Effector memory CD4-positive, alpha-beta T cell (primary cell): ENCODE measurements at places on chromosomes 5 and 9.

DNA sequence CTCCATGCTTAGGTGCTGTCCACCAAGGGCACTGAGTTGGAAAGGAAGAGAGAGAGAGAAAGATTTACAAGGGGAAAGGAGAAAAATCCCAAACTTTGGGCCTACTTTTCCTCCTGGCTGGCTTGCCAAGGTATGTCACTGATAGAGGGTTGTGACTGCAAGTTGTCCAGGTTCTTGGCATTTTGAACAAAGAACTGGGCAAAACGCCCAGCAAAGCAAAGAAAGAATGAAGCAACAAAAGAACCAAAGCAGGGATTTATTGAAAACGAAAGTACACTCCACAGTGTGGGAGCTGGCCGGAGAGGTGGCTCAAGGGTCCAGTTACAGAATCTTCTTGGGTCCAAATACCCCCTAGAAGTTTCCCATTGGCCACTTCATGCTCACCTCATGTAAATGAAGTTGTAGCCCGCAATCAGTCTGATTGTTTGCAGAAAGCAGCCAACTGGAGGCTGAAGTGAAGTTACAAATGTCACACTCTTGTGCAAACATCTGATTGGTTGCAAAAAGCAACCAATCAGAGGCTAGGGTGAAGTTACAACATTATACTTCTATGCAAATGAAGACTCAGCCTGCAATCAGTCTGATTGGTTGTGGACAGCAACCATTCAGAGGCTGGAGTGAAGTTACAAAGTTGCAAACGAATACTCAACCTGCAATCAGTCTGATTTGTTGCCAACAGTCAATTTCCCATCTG lies 263.5 kb downstream of the YTHDC2 start:
- H3K27ac ChIP-seq: no peak overlapping the region
- no peak for DNase-seq
- H3K4me1 ChIP-seq: no peaks in the 10 kb centered on the region
- no peak overlapping the region for H3K4me3 ChIP-seq
- no peaks in the 10 kb centered on the region for H3K27me3 ChIP-seq

DNA sequence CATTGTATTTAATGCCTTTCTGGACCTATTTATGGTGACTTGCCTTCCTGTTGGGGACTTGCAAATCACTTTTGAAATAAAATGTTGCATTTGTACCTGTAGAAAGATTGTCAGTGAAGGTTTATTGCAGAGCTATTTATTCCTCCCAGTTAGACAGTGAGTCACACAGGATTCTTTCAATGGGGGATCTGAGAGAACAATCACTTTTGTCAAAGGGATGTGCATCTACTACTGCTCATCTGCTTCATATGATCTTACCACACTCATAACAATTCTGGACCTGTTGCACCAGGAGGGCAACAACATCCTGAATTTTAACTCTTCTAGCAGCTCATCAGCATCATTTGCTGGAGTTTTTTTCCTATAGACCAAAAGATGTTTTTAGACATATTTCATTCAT lies 66.8 kb downstream of the FBXL7 start:
- H3K27me3 ChIP-seq: no peaks in the 10 kb centered on the region
- H3K4me3 ChIP-seq: no peak overlapping the region
- H3K36me3 ChIP-seq: no peaks in the 10 kb centered on the region

GRCh38 chr5:112366987-112367386 lies 52.1 kb downstream of the EPB41L4A start:
- H3K36me3 ChIP-seq: no peaks in the 10 kb centered on the region
- no peak overlapping the region for H3K4me3 ChIP-seq

GRCh38 chr9:93292664-93293328 lies 108.9 kb downstream of the WNK2 start:
- H3K27me3 ChIP-seq: no peaks in the 10 kb centered on the region
- H3K4me3 ChIP-seq: no peak overlapping the region
- DNase-seq: no peak

GRCh38 chr9:33459115-33459514 lies 11.7 kb upstream of the AQP3 start:
- DNase-seq: no peak
- no peak overlapping the region for H3K4me3 ChIP-seq
- peaks cover 32% of the 10 kb centered on the region for H3K36me3 ChIP-seq
- H3K27me3 ChIP-seq: no peaks in the 10 kb centered on the region
- peak overlapping the region; percentile 80 for H3K27ac ChIP-seq
- peaks cover 48% of the 10 kb centered on the region for H3K4me1 ChIP-seq

GRCh38 chr9:4581861-4582565 lies 80.1 kb upstream of the PLPP6 start:
- H3K36me3 ChIP-seq: no peaks in the 10 kb centered on the region
- no peaks in the 10 kb centered on the region for H3K27me3 ChIP-seq
- no peak overlapping the region for H3K27ac ChIP-seq

- no peak overlapping the region for H3K27ac ChIP-seq
- no peak overlapping the region for H3K4me3 ChIP-seq
- H3K36me3 ChIP-seq: no peaks in the 10 kb centered on the region
- H3K4me1 ChIP-seq: no peaks in the 10 kb centered on the region
- no peaks in the 10 kb centered on the region for H3K27me3 ChIP-seq
These were observed 532.9 kb upstream of the NUDT12 start for GRCh38 chr5:104095527-104095926.

DNA sequence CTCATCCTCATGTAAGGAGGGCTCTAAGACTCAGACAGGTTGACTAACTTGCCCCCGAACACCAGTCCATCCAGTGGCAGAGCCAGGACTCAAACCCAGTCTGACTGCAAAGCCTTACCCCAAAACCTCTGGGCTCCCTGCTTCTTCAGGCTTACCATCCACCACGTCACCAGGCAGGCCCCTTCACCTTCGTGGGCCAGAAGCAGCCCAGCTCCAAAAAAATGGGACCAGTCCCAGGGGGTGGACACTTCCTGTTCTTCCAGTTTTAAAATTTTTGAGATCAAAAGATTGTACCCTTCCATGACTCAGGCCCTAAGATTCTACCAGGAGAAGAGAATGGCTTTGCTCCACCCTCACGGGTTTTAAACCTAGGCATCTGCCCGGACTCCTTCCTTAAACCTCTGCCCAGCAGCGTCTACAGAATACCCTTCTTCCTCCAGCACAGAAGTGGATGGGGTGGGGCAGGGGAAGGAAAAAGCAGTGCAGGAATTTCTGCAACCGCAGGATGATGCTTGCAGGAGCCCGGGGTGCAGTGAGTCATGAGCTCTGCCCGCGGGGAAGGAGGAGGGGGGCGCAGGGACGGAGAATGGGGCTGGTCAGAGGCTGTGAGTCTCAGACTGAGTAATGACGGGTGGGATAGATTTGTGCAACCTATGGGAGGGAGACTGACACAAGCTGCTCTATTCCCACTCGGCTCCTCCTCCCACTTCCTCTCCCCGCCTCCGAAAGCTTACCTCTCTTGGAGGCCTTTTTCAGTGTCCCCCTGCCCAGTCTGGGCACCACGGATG lies 50.4 kb upstream of the STXBP1 start:
- H3K27me3 ChIP-seq: no peaks in the 10 kb centered on the region
- no peak overlapping the region for H3K27ac ChIP-seq
- no peak overlapping the region for H3K4me3 ChIP-seq
- no peaks in the 10 kb centered on the region for H3K36me3 ChIP-seq

DNA sequence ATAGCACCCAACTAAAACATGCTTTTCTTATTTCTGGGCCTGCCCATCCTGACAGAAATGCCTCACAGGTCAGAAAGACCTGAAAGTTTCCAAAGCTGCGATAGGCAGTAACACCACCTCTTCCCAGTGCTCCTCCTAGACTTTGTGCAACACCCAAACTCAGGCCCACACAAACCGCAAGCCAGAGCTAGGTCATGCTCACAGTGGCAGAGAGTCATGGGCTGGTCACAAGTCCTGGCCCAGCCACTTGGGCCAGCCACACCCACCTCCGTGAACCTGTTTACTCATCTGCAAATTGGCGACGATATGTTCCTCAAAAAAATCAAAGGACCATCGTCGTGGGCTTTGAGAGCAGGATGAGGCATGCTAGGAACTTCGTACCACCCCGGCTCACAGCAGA lies 44.0 kb upstream of the SLC25A51 start:
- DNase-seq: no peak
- H3K27ac ChIP-seq: no peak overlapping the region

GRCh38 chr9:89781838-89782540 lies 177.2 kb downstream of the GADD45G start:
- H3K4me3 ChIP-seq: no peak overlapping the region
- H3K27ac ChIP-seq: no peak overlapping the region
- DNase-seq: no peak
- no peaks in the 10 kb centered on the region for H3K4me1 ChIP-seq
- H3K27me3 ChIP-seq: no peaks in the 10 kb centered on the region

DNA sequence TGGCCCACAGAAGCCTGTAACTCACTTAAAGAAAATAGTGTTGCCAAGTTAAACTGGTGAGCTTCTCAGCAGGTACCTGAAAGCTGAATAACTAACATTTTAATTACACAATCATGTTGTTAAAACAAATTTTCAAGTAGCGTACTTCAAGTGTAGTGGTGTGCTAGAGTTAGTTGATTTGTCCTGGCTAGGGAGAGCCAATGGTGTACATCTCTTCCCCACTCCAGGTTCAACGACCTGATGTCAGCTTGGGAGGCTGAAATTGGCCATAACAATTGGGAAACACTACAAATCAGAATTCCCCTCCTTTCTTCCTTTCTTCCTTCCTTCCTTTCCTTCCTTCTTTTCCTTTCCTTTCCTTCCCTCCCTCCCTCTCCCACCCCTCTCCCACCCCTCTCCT lies 295.3 kb upstream of the SLC24A2 start:
- H3K4me3 ChIP-seq: no peak overlapping the region
- H3K36me3 ChIP-seq: no peaks in the 10 kb centered on the region
- H3K4me1 ChIP-seq: no peaks in the 10 kb centered on the region
- H3K27ac ChIP-seq: no peak overlapping the region
- DNase-seq: no peak

- H3K4me3 ChIP-seq: no peak overlapping the region
- no peak overlapping the region for H3K27ac ChIP-seq
- DNase-seq: no peak
These were observed 555.3 kb upstream of the PTGER4 start for GRCh38 chr5:40124367-40124766.

- no peak for DNase-seq
- H3K4me1 ChIP-seq: no peaks in the 10 kb centered on the region
- no peaks in the 10 kb centered on the region for H3K27me3 ChIP-seq
- H3K36me3 ChIP-seq: no peaks in the 10 kb centered on the region
- H3K4me3 ChIP-seq: no peak overlapping the region
These were observed 27.7 kb upstream of the GGTA1 start for GRCh38 chr9:121527371-121527770.

GRCh38 chr9:114413861-114414301 lies 26.1 kb upstream of the AKNA start:
- no peaks in the 10 kb centered on the region for H3K36me3 ChIP-seq
- H3K27ac ChIP-seq: no peak overlapping the region
- no peaks in the 10 kb centered on the region for H3K27me3 ChIP-seq
- H3K4me3 ChIP-seq: no peak overlapping the region

GRCh38 chr5:94218374-94218773 lies 400.0 kb downstream of the KIAA0825 start:
- no peak for DNase-seq
- H3K27ac ChIP-seq: no peak overlapping the region
- H3K36me3 ChIP-seq: no peaks in the 10 kb centered on the region

- no peak overlapping the region for H3K4me3 ChIP-seq
- peaks cover 18% of the 10 kb centered on the region for H3K27me3 ChIP-seq
- no peaks in the 10 kb centered on the region for H3K4me1 ChIP-seq
- DNase-seq: no peak
- no peak overlapping the region for H3K27ac ChIP-seq
These were observed 2.1 kb upstream of the GABRB2 start for GRCh38 chr5:161548487-161549094.

GRCh38 chr5:122915717-122916461 lies 70.5 kb downstream of the SNX24 start:
- no peaks in the 10 kb centered on the region for H3K36me3 ChIP-seq
- H3K27me3 ChIP-seq: no peaks in the 10 kb centered on the region

- H3K4me1 ChIP-seq: no peaks in the 10 kb centered on the region
- H3K36me3 ChIP-seq: no peaks in the 10 kb centered on the region
- no peaks in the 10 kb centered on the region for H3K27me3 ChIP-seq
- DNase-seq: no peak
- no peak overlapping the region for H3K4me3 ChIP-seq
- H3K27ac ChIP-seq: no peak overlapping the region
These were observed 364.1 kb downstream of the EFNA5 start for GRCh38 chr5:107306594-107306993.

GRCh38 chr9:16207161-16207560 lies 654.3 kb downstream of the CCDC171 start:
- no peaks in the 10 kb centered on the region for H3K27me3 ChIP-seq
- no peak overlapping the region for H3K27ac ChIP-seq
- no peaks in the 10 kb centered on the region for H3K36me3 ChIP-seq
- no peak overlapping the region for H3K4me3 ChIP-seq
- H3K4me1 ChIP-seq: no peaks in the 10 kb centered on the region

DNA sequence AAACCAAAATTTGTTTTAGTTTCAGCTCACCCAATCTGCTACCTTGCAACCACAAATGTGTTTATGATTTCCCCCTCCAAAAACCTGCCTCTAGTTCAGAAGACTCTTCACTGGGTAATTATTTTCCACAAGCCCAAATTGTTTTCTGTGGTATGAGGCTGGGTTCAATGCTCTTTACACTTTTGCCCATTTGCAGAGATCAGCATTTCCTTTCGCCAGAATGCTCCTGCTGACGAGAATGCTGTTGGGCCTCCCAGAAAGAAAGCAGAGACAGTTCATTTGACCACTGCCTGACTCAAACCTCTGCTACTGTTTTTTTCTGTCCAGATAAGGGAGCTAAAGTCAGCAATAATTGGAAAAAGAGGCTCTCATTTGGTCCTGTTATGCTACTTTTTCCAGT lies 427.3 kb downstream of the PDE4D start:
- no peaks in the 10 kb centered on the region for H3K27me3 ChIP-seq
- no peaks in the 10 kb centered on the region for H3K36me3 ChIP-seq
- no peak overlapping the region for H3K4me3 ChIP-seq

GRCh38 chr9:36046923-36047322 lies 10.2 kb downstream of the RECK start:
- H3K4me3 ChIP-seq: no peak overlapping the region
- H3K27ac ChIP-seq: no peak overlapping the region
- no peaks in the 10 kb centered on the region for H3K36me3 ChIP-seq
- DNase-seq: no peak
- no peaks in the 10 kb centered on the region for H3K27me3 ChIP-seq

DNA sequence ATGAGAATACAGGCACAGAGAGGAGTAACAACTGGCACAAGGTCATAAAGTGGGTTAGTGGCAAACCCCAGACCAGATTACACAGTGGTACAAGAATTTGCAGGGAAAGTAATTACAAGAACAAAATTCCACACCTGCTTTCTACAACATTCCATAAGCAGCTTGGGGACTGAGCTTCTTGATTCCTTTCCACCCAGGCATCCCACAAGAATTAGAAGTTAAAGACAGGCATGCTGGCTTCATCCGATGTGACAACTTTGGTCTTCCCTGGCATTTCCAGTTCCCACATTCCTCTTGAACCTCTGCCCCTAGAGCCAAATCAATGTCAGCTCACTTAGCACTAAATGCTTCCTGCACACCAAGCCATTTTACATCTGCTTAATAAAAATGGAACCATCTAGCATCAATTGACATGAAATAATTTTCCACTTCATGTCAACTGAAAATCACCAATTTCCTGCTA lies 435.8 kb upstream of the PAPPA start:
- H3K27ac ChIP-seq: no peak overlapping the region
- no peak overlapping the region for H3K4me3 ChIP-seq
- DNase-seq: no peak
- H3K36me3 ChIP-seq: no peaks in the 10 kb centered on the region
- H3K4me1 ChIP-seq: no peaks in the 10 kb centered on the region

GRCh38 chr5:142652563-142652962 lies 33.3 kb downstream of the FGF1 start:
- no peak overlapping the region for H3K27ac ChIP-seq
- DNase-seq: no peak
- no peaks in the 10 kb centered on the region for H3K27me3 ChIP-seq
- no peaks in the 10 kb centered on the region for H3K36me3 ChIP-seq

- H3K4me1 ChIP-seq: no peaks in the 10 kb centered on the region
- no peak for DNase-seq
- H3K27me3 ChIP-seq: no peaks in the 10 kb centered on the region
- no peak overlapping the region for H3K4me3 ChIP-seq
- no peak overlapping the region for H3K27ac ChIP-seq
These were observed 315.9 kb upstream of the RPS23 start for GRCh38 chr5:82594097-82594496.
